T-helper 1 cell (primary cell): ENCODE measurements at places on chromosomes 12 and 14.

GRCh38 chr12:120666571-120667390 is 20.2 kb upstream of the MLEC start:
- DNase-seq = no peak

DNA sequence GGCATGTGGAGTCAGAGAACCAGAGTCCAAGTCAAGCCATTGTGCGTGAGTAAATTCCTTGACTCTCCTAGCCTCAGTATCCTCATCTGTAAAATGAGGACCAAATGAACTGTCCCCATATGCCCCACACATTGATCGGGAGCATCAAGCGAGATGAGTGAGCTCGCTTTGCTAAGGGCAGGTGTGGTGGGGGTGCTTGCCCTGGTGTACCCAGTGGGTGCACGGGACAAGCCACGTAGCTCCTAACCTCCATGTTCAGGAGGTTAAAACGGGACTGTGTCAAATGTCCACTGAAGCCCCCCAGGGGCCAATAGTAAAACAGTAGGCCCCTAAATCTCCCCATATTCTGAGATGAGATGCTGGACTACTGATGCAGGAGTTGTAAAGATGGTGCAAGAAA is 60.9 kb downstream of the SERPINA3 start:
- no peak for DNase-seq

- no peak for DNase-seq
These were observed 44.4 kb downstream of the PLEKHD1 start for GRCh38 chr14:69528930-69529329.

DNA sequence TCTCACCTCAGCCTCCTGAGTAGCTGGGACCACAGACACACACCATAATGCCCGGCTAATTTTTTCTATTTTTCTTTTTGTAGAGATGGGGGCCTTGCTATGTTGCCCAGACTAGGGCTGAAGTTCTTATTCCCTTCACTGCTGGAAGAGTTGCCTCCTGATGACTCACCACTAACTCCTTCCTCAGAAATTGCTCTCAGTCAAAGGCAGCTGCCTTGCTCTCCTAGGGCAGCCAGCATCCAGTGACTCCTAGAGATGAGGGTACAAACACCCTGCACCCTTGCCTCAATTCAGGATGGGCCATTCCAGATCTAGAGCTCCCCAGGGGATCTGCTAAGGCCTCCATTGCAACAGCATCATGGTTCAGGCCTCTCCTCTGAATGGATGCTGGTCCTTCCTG is 54.0 kb upstream of the RASSF8 start:
- no peak for DNase-seq

- no peak for DNase-seq
These were observed 7.5 kb downstream of the BTG1 start for GRCh38 chr12:92138144-92138543.

DNA sequence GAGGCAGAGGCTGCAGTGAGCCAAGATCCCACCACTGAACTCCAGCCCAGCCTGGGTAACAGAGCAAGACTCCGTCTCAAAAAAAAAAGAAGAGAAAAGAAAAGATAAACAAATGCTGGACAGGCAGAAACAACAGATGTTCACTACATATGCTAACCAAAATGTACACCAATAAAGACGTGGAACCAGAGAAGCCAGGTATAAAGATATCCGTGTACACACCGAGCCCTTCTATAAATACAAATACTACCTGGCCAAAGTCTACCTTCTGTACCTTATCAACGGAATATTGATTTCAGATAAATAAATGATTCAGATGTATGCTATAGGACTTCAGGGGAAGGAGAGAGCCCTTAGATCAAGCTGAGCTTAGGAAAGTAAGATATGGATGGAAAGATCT is 10.8 kb upstream of the KRT8 start:
- no peak for DNase-seq

DNA sequence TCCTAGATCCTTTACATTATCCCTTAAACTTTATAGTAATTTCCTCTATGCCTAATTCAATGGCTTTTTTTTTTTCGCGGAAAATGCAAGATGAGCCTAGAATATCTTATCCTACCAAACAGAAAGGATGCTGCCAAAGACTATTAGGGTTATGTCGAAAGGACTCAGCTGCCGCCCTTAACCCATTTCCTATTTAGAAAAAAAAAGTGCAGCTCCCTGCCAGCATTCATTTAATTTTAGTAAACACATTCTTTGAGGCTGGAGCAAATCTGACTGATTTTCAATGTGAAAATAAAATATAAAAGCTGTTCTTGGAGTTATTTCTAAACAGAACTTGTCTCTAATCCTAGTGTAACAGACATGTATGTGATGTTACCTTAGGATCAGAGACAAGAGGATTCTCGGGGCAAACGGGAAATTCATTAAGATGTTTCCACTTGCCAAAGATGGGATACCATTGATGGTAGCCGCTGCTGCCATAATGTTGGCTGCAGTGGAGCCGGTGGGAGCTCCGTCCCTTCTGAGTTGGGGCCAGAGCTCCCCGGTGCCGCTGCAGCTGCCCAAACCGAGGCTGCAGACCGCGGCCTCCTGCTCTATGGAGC is 8.2 kb upstream of the A2M start:
- no peak for DNase-seq

DNA sequence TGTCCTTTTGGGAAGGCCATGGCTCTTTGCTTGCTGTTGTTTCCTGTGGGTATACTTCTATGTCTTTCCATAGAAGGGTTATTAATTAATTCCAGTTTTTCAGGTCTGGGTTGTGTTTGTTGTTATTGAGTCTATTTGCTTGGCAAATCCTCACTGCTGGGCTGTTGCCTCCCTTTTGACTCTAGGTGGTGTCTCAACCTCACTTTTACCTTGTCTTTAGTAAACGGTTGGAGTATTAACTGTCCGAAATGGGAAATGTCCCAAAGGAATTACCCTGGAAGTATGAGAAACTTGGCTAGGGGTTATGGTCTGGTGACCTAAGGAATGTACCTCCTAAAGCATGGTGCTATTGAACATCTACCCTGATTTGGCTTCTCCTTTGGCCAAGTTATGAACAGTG is 16.7 kb downstream of the PRH1 start:
- no peak for DNase-seq

GRCh38 chr14:24481622-24482324 is 26.3 kb downstream of the CMA1 start:
- DNase-seq = no peak

GRCh38 chr14:102811254-102811963 is 34.2 kb downstream of the TRAF3 start:
- no peak for DNase-seq

DNA sequence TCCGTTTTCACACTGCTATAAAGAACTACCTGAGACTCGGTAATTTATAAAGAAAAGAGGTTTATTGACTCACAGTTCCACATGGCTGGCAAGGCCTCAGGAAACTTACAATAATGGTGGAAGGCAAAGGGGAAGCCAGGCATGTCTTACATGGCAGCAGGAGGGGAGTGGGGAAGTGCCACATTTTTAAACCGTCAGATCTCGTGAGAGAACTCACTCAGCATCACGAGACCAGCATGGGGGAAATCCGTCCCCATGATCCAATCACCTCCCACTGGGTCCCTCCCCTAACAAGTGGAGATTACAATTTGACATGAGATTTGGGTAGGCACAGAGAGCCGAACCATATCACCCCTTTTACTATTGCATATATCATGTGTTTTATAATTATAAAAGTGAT is 2.0 kb upstream of the PIGH start:
- DNase-seq = no peak

DNA sequence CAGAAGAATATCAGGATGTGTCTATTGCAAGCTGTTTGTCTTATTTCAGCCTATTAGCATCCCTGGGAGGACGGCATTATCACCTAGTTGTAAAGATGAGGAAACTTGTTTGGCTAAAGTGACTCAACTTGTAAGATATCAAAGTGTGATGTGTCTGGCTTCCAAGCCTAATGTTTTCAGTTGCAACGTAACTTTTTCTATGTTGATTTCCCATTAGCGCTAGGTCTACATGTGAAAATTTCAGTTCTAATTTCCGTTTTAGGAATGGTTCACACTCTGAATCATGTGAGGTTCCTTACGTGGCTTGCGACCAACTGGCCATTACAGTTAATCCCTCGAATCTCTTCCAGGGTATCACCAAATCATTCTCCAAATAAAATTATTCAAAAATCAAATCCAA is 58.0 kb downstream of the LLPH start:
- DNase-seq = no peak

- DNase-seq = no peak
These were observed 2.8 kb upstream of the CLEC9A start for GRCh38 chr12:10027721-10028120.

DNA sequence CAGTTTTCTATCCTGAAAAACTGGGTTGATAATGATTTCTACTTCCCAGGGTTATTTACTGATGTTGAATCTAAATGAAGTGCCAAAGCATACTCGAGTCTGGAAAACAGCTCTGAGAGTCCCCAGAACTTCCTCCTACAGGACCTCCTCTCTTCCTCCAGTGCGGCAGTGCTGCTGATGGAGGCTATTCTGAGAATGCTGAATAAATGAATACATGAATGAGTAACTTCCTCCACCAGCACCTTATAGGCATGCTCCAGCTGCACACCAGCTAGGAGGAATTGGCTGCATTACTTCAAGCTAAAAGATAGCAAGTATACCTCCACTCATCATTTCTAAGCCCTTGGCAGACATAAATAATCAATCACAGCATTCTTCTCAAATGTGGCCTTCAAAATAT is 448.8 kb upstream of the CCDC196 start:
- no peak for DNase-seq

GRCh38 chr14:101635749-101636560 is 74.7 kb downstream of the DIO3 start:
- DNase-seq = no peak

DNA sequence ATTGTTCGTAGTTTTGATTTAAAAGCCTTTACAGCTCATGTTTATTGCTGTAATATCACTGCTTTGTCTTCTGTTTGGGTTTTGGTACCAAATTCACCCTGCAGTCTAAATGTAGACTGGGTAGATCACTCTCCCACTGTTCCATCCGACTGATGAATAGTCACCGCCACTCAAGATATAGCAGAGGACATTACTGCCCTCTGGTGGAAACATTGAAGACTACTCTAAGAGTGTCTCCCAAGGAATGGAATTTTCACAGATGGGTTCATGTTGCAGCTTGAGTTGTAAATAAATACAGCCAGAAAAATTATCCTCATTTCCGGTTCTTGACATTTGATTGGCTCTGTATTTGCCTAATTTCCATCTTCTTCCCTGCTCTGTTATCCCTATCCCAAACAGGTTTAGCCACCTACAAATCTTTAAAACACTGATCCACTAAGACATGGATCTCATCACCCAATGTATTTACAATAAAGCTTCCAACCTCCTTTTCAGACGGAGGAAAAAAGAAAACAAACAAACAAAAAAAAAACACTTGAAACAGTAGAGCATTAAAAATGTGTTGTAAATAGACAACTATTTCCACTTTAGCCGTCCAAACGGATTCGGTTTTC is 198.3 kb upstream of the CPNE8 start:
- DNase-seq = no peak

DNA sequence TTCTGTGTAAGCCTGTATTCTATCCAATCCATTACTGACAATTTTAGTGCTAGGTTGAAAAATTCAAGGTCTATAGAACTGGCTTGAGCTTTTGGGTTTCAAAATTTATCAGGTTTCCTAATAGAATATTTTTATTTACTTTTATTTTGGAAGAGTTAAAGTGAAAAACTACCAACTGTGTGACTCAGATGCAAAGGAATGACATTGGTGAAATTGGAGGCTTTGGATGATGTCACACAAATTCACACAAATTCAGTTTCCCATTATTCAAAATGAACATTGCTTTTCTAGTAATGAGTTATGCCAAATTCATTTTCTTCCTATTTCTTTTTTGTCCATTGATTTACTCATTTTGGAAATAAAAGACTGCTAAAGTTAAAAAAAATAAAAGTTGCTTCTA is 186.9 kb downstream of the ALX1 start:
- DNase-seq = no peak

DNA sequence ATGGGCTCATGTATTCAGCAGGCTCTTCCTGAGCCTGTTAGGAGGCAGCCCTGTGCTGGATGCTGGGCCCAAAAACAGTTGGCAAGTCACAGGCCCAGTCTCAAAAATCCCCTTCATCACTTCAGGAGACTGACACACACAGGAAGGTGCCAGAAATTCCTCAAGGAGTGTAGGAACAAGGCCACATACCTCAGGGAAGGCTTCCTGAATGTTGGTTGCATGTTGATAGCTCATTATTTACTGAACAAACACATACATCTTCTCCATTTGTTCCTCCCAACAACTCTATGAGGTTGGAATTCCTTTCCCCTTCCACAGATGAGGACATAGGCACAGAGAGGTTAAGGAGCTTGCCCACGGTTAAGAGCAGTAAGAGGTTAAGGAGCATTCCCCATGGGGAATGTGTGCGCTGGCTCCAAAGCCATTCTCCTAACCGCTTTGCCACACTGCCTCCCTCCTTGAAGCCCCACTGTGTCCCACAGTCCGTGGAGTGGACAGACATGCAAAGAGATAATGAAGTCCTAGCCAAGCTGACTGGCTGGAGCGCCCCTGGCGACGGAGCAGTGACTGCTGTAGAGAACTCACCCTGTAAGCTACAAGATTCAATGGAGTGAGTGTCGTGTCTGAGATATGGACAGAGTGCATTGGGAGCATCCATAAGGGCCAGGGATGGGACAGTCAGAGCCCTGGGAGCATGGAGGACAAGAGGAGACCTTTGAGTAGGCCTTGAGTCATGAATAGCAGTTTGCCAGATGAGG is 3.3 kb downstream of the HHIPL1 start:
- no peak for DNase-seq

DNA sequence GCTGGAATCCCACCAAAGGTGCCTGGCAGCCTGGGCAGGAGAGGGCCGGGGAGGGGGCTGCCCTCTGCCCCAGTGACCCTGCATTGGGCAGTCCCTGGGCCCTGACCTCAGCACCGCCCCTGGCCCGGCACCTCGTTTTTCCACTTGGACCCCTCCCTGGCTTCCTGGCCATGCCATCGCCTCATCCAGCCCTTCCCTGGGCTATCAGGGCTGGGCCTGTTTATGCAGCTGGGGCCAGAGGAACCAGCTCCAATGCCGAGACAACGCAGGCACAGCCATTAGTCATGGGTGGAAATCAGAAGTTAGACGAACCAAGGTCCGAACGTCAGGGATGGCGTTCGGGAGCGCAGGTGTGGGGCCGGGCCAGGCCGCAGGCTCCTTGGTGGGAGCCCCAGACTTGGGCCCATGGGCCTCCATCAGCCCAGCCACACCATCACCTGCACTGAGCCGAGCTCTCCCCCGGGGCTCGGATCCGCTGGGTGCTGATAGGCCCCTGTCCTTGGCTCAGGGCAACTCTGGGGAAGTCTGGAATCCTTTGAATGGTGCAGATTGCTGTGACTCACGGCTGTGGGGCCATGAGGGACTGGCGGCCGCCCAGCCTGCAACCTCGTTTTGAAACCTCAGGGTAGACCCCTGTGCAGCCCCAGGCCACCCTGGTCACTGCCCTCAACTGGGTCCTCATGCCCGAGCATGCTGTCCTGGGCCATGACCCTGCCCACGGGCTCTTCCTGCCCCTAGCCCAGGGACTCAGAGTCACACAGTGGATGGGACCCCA is 169.4 kb downstream of the KIF26A start:
- no peak for DNase-seq

- no peak for DNase-seq
These were observed 42.0 kb downstream of the GLIPR1L2 start for GRCh38 chr12:75432924-75433323.

- DNase-seq = no peak
These were observed 5.2 kb upstream of the FOS start for GRCh38 chr14:75273272-75274049.
